ENCODE measurements at places on chromosomes 7 and 10.

DNA sequence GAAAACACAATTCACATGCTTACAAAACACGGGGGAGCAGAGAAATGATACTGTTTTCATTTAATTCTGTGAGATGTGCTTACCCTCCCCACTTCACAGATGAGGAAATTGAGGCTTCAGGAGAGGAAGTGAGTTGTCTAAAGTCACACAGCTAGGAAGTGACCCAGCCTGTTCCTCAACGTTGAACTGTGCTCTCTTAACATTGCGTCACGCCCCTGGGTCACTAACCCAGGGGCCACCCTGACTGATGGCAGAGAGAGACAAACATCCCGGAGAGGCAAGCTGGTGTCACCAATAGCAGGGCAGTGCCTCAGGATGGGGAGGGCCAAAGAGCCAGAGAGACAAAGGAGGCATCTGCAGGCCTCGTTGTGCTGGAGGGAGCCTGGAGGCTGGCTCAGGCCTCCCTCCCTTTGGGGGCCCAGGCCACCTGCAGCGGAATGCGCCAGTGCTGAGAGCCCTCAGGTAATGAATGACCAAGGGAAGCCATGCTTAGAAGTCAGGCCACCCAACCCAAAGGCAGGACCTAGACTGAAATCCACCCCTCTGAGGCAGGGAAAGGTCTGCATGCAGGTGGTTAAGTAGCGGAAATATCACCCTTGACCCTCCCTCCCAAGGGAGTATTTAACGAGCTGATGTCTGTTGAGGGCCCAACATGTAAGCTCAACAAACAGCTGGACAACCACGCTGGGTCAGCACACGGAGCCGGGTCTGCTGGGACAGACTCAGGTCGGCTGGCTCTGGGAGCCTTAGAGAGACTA, 81.3 kb downstream of the C10orf105 start:
- DNase-seq, result no peak

GRCh38 chr10:73635781-73636180, 5.5 kb downstream of the MYOZ1 start:
- no peak for DNase-seq

DNA sequence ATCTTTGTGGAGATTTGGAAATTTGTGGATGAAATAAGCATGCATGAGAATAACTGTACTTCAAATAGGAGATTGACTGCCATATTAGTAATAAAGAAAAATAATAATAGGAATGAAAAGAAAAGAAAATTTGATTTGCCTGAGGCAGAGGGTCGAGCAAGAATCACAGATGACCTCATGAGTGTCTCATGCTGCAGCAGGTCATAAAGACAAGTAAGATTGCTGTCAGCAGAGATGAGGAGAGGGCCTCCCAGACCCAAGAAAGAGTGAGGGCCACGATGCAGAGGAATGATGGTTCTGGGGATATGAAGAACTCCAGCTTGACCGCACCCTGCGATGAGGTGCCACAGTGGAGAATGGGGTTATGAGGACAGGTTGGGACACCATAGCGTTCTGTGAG, 39.2 kb downstream of the TOMM7 start:
- no peak for DNase-seq

DNA sequence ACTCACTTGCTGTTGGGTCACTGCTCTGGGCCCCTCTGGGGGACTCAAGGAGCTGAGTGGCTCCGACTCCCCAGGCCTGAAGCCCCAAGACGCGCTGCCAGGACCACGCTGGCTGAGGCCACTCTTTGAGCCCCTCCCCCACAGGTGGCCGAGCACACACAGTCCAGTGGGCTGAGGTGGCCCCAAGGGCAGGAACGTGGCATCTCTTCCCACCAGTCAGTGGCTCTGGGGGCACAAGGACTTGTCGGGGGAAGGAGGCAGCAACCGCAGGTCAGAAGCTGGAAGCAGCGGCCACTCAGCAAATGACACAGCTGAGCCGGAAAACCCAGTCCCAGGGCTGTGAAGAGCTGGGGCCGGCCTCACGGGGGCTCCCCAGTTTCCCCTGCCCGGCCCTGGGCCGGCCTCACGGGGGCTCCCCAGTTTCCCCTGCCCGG, 24.1 kb downstream of the GRIFIN start:
- no peak for DNase-seq

GRCh38 chr10:113644185-113645120, 19.4 kb downstream of the NRAP start:
- no peak for DNase-seq

DNA sequence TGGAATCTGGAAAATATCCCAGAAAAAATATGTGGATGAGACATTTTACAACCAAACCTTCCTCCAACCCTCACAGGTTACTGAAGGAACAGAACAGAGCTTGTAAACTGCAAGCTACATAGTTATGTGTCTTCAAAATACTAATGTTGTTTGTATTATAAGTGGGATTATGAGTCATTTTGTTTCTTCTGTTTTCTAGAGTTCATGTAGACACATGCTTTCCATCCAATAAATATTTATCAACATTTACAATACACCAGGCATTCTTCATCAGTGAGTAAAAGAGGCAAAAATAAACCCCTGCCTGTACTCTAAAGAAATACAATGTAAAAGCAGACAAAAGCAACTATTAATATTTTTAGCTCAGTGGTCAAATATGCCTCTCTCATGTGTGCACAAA, 38.0 kb upstream of the TES start:
- DNase-seq, result no peak

DNA sequence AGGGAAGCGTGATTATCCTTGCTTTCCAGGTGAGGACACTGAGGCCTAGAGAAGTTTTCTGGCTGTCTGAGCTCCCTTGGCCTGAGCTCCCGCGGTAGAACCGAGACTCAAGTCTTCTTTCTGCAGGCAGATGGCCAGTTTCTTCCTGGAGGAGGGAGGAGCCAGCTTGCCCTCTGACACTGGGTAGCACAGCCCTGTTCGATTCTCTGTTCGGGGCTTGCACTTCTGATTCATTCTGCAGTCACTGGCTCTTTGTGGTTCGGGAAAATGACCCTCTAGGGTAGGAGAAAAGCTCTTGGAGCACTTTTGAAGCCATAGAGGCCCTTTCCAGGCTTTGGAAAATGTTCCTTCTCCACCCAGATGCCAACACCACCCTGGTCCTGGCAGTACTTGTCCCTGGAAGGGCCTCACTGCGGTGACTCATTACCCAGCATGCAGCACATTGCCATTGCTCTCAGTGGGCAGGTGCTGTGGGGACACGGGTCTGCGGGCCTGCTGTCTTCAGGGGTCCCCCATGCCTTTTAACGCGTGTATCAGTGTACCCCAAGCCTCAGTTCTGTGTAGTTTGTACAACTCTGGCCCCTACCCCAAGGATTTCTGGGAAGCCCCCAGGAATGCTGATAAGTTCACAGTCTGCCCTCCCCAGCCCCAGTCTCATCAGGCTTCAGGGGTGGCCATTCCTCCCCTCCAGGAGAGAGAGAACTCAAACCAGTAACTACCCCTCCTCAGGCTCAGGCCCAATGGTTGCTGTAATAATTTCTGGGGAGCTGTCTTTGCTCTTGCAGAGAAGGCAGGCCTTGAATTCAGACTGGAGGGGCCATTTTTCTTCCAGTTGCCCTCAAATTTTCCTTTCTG, 11.9 kb downstream of the CHST3 start:
- no peak for DNase-seq

GRCh38 chr10:26987851-26988250, 112.4 kb downstream of the ANKRD26 start:
- no peak for DNase-seq

DNA sequence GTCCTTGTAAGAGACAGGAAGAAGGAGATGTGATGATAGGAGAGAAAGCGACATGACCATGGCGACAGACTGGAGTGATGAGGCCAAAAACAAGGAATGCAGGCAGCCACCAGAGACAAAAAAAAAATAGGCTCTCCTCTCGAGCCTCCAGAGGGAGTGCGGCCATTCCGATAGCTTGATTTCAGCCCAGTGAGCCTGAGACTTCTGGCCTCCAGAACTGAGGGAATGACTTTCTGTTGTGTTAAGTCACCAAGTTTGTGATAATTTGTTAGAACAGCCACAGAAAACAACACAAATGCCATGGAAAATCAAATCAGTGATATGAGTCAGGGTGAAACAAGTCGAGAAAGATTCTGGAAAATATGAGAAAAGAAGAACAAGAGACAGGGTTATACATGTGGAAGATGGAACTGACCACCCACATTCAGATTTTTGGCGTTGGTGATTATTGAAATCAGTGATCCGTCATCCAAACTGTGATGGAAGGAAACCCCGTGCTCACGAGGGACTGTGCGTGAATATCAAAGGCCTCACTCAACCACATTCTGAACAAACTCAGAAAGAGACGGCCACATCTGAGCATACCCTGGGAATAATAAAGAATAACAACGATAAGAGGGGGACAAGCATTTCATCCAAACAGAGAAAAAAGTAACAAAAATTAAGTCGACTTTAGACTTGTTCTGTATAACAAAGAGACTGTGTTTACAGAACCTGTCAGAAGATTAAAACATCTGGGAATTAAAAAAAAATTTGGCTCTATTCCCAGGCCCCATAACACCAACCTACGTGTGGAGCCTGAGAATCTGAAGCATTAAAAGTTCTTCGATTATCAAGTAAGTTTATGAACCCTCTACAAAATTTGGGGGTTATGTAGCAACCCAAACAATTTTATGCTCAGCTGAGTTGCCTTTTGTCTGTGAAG, 72.1 kb downstream of the EEPD1 start:
- DNase-seq, result no peak

GRCh38 chr10:287814-288213, 152.6 kb downstream of the ZMYND11 start:
- DNase-seq, result no peak

DNA sequence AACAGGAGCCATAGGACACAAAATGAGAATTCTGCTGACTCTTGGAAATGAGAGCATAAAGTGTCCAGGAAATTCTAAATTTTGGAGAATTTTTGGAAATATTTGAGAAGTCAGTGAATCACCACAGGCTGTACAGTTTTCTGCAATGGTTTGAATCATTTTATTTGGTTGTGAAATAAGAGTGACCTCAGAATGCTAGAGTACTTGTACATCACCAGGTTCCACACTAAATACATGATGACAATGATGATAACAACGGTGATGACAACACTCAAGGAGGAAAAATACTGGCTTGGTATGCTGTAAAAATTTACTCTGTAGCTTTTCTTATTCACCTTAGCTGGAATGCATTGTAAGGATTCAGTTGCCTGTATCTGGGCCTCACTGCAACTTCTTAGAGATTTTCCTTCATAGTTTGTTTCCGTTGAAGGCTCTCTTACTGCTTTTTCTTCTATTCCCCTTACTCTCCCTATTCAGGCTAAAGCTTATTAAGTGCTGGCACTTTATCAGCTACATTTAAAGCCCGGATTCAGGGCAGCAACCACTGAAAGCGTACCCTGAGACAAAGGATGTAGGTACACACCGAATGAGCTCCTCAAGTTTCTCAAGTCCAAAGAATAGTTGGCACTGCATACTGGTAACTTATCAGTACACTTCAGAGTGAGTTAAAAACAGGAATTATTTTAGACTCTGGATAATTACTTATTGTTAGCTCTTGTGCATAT, 30.2 kb upstream of the NME8 start:
- DNase-seq, result no peak

- DNase-seq, result no peak
These were observed 20.1 kb upstream of the ATXN7L1 start for GRCh38 chr7:105896407-105896911.

DNA sequence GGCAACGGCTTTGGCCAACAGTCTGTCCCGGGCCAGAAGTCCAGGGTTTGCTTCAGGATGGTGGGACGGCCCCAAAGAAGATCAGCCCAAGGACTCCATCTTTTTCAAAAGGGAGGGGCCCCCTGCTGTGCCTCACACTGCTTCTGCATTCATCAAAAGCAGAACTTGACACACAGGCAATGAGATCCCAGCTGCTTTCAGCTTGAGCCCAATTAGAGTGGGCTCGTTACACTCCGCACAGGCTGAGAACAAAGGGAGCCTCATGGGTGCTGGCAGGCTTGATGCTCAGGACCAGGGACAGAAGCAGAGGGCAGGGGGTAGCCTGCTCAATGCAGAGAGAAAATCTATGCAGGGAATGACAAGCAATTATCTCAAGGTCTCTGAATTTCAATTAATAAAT, 45.5 kb downstream of the VOPP1 start:
- DNase-seq, result no peak

- DNase-seq, result peak; percentile 71
These were observed 122.7 kb upstream of the PDSS1 start for GRCh38 chr10:26574783-26575182.

- no peak for DNase-seq
These were observed 6.3 kb downstream of the KIAA1217 start for GRCh38 chr10:24215196-24215595.

DNA sequence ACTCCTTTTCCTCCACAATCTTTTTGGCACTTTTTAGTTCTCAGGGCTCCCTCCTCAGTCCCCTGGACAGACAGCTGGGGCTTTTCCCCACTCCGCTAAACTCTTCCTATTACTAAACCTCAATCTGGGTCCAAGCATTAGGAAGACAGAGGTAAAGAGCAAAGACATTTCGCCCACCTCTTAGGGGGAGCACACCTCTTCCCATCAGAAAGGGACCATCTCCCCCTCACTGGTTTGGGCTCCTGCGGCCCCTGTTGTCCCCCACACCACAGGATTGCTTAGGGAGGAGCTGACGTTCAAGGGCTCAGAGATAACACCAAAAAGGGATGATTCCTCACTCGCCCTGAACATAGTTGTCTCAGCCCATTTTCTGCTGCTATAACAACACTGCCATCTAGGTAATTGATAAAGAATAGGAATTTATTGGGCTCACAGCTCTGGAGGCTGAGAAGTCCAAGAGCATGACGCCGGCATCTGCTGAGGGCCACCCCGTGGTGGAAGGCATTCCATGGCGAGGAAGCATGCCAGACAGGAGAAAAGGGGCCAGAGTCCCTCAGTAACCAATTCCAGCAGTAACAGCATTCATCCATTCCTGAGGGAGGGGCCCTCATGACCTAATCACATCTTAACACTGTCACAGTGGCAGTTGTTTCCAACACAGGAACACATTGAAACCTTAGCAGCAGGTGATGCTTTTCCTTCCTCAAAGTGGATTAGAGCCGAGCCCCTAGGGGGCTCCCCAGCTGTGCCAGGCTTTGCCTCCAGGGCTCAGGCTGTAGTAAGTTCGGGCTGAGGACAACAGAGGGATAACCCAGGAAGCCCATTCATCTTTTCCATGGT, 209.6 kb downstream of the EBF3 start:
- DNase-seq, result no peak

GRCh38 chr7:105583061-105583460, 1.8 kb upstream of the EFCAB10 start:
- DNase-seq, result no peak

DNA sequence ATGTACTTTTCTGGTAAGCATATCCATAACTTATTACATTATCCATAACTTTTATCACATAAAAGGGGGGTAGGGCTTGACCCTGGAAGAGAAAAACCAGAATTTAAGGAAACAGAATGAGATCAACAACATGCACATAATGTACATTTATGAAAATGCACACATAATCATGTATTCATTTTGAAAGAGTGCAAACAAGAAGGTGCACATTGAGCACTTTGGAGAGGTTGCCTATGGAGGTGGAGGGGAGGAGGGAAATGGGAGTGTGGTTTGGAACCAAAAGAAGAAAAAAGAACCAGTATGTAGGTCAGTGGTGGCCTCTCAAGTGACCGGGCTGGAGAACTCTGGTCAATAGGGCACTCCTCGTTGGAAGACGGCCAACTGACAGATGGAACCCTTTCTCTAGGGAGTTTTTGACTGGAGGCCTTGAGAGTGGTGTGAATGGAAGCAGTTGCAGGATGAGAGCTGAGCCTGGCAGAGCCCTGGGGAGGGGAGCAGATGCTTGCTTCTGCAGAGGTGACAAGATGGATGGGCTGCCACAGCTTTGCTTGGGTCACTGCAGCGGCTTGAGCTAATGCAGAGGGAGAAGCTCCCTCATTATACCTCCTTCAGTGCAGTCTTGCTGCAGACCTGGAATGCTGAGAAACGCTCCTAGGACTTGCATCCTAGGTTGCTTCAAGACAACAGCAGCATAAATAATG, 192.7 kb downstream of the SEC23IP start:
- DNase-seq, result no peak

- DNase-seq, result no peak
These were observed 702 bp downstream of the TMEM130 start for GRCh38 chr7:98869027-98869596.
